Fibroblast of lung (primary cell): ENCODE measurements at places on chromosomes 16 and 17. TPM values are rescaled to one million over a fixed set of nuclear protein-coding genes. Genes with fewer than 3 reads are reported as not detected.

The MYADML2 gene
- total RNA-seq: not detected in 2 replicates

- peak; percentile 41 for DNase-seq
Measured at GRCh38 chr17:11986942-11987329, 10.3 kb downstream of the ZNF18 start.

The PYDC1 gene
- total RNA-seq: not detected in 2 replicates

DNA sequence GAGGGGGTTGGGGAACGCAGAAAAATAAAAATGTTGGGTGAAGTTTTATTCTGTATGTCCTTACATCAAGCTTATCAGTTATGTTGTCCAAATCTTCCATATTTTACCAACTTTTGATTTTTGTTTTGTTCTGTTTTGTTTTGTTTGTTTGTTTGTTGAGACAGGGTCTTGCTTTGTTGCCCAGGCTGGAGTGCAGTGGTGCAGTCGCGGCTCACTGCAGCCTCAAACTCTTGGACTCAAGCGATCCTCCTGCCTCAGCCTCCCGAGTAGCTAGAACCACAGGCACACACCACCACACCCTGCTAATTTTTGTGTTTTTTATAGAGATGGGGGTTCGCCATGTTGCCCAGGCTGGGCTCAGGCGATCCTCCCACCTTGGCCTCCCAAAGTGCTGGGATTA is 20.8 kb downstream of the ZNRF1 start:
- no peak for DNase-seq

- peak; percentile 32 for DNase-seq
Measured at GRCh38 chr17:52024300-52024870, 134.1 kb downstream of the CA10 start.

GRCh38 chr16:82533189-82533588 is 93.6 kb upstream of the CDH13 start:
- DNase-seq: no peak

The WFIKKN1 gene
- total RNA-seq: under 0.01 and 0.17 TPM in 2 replicates

DNA sequence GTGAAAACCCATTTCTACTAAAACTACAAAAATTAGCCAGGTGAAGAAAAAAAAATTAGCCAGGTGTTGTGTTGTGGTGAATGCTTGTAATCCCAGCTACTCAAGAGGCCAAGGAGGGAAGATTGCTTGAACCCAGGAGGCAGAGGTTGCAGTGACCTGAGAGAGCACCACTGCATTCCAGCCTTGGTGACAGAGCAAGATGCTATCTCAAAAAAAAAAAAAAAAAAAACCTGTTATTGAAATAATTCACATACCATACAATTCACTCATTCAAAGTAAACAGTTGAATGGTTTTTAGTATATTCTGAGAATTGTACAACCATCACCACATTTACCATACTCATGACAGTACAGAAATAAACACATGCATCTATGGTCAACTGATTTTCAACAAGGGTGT is 31.0 kb downstream of the ZNRF1 start:
- peak; percentile 57 for DNase-seq

GRCh38 chr17:81253358-81254131 is 14.4 kb downstream of the NDUFAF8 start:
- peak; percentile 10 for DNase-seq

DNA sequence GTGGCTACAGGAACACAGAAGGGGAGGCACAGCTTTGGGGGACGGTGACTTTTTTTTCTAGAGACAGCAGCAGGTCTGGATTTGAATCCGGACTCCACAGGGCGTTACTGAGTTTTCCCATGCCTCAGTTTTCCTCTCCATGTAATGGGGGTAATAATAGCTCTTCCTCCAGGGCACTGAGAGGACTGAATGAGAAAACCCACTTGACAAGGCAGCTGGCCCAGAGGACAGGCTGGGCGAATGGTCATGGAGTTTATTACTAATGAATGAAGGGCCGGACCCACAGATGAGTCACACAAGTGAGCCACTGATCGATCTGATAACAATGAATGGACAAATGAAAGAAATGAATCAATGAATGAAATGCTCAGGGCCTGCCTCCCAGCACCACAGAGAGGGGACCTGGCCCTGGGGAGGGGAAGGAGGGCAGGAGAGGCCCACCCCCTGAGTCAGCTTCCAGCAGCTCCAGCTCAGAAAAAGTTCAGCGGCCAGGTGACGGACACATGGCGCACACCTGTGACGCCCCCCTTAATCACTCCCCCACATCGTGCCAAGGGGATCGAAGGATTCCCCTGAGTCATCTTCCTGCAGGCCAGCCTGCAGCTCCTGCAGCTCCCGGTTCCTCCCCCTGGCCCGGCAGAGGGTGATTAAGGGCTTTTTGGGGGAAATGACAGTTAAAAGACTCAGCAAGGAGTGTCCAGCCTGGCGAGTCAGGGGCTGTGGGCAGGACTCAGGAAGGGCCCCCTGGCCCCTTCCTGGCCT is 54.3 kb downstream of the SOCS1 start:
- DNase-seq: peak; percentile 92

DNA sequence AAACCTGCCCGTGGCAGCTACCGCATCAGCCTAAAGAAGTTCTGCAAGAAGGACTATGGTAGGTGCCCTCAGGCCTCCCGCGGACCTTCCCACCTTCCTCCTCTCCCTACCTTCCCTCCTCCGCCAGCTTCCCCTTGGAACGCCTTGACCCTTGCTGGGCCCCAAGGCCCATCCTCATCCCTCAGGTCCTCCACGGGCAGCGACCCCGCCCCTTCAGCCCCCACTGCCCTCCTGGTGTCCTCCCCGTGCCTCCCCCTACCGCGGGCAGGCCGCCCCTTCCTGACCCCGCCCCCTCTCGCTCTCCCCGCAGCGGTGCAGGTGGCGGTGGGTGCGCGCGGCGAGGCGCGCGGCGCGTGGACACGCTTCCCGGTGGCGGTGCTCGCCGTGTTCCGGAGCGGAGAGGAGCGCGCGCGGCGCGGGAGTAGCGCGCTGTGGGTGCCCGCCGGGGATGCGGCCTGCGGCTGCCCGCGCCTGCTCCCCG is 1.4 kb upstream of the TBC1D24 start:
- DNase-seq: no peak

The CMTM2 gene
- total RNA-seq: not detected in 2 replicates

The KRTAP2-3 gene
- total RNA-seq: not detected in 2 replicates

The CBLN1 gene
- not detected in 2 replicates for total RNA-seq

- DNase-seq: no peak
Measured at GRCh38 chr16:30124985-30125379, 2.0 kb upstream of the MAPK3 start.

DNA sequence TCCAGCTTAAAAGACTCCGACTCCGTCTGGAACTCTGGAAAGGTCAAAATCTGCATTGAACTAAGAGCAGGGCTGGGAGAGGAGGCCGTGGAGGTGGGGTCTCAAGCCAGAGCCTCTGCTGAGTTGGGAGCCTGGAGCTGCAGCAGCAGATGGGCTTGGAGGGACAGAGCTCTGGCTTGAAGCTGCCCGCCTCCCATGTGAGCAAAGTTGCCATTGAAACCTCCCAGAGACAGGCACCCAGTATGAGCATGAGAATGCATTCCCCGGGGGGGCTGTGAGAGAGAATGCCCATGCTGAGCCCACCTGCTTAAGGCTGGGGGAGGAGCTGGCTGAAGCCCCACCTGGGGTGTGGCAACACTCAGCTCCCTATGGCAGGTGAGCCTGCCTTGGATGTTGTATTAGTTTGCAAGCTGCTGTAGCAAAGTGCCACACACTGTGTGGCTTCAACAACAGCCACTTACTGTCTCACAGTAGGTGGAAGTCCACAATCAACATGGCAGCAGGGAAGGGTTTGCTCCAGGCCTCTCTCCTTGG is 9.6 kb downstream of the KIF19 start:
- no peak for DNase-seq

The ITPRIPL2 gene
- total RNA-seq: 41.3 and 42.1 TPM in 2 replicates

DNA sequence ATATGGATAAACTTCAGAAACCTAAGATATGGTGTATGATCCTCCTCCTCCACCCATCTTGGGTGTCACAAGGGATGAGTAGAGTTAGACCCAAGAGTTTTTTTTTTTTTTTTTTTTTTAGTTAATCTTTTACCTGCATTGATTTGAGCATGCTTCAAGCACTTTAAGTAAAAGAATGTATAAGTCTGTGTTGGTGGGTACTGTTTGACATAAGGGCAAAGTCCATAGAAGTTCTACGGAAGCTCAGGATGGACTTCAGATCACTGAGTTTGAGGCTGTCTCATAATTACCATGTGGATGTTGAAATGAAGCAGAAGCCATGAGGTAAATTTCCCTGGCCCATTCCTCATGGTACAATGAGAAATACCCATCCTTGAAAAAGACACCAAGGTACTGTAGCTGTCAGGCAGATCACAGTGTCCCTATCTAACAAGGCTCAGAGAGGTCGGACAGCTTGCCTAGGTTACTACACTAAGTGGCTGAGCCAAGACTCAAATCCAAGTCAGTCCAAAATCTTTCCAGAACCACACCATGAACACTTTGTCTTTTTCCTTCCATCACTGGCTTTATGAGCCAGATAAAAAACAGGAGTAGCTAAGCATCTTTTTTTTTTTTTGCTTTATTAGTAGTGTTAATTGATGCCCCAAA is 962.8 kb downstream of the CDH11 start:
- DNase-seq: no peak

DNA sequence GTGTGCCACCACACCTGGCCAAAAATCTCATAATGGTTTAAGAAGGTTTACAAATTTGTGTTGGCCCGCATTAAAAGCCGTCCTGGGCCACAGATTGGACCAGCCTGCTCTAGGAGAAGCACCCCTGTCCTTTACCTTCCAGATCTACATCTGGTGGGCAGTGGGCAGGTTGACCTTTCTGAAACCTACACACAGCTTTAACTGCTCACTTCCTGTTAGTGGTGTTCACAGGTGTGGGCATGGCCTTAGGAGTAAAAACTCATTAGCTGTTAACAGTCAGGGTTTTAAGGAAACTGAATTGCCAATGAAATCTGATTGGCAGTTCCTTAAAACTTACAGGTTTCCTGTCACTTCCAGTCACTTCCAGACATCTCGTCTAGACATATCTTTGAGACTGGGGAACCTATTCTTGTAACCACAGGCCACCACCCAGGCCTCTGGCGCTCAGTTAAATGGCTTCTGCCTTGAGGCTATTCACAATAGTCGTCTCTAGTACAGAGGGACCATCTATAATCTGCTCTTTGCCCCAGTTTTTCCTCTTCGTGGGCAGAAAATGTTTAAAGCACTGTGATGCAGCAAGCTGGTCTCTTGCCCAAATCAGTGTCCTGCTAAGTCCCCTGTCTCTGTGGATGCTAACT is 29.3 kb downstream of the GNGT2 start:
- no peak for DNase-seq
